ENCODE measurements at places on chromosomes 2 and 18.

- DNase-seq, result no peak
Observed at GRCh38 chr2:160322320-160322719, 122.2 kb upstream of the ITGB6 start.

GRCh38 chr18:36685580-36685979, 143.2 kb downstream of the TPGS2 start:
- DNase-seq, result no peak

DNA sequence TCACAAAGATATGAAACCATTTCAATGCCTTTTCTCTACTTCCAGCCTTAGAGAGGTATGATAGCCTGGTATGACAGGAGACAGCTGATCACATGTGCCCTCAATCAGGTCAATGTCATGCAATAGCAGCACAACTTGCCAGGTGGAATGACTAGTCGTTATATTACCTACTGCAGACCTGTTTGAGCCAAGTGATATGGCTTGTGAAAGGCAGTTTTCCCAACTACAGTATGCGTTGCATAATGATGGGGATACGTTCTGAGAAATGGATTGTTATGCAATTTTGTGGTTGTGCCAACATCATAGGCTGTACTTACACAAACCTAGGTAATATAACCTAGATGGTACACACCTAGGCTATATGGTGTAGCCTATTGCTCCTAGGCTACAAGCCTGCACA, 262.8 kb downstream of the ICOS start:
- no peak for DNase-seq

GRCh38 chr18:12238826-12239225, 15.3 kb upstream of the CIDEA start:
- no peak for DNase-seq

GRCh38 chr18:29309366-29309765, 1132.4 kb upstream of the CDH2 start:
- DNase-seq, result no peak

GRCh38 chr2:34851804-34852203, 1252.7 kb upstream of the FAM98A start:
- DNase-seq, result no peak

DNA sequence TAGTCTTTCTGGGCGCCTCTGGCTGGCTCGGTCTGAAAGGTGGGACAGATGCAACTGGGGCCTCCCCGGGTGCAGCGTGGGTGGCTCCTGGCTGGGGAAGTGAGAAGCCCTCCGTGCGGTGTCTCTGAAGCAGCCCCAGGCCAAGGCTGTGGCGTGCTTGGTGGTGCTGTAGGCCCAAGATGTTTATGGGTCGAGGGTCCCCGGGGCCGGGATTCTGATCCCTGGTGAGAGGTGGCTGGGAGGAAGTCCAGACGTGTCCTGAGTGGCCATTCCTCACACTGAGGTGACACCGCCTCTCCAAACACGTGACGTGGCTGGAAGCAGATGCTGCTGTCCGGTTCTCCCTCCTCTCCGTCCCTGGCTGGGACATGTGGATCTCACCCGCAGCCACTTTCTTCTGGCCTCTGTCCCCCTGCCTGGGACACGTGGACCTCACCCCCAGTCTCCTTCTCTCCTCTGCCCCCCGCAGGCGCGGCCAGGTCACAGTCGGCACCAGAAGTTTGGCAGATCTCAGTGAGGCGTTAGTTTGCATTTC, 12.6 kb downstream of the RTP5 start:
- DNase-seq, result no peak

GRCh38 chr18:4640349-4641012, 185.4 kb upstream of the DLGAP1 start:
- DNase-seq, result no peak

DNA sequence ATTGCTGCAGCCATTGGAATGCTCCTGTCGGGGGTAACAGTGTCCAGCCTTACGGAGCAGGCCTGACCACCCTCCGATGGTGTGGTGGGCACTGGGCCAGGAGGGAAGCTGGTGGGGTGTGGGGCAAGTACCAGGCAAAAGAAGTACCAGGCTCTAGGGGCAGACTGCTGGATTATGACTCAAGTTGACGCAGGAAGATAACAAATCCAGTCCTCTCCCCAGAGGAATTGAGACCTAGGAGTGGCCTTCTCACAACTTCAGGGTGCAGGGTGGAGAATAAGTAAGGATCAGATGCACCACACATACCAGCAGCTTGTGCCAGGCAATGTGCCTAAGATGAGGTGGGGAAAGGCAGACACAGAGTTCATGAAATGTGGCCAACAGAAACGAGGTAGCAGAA, 37.9 kb downstream of the SEMA4F start:
- no peak for DNase-seq

DNA sequence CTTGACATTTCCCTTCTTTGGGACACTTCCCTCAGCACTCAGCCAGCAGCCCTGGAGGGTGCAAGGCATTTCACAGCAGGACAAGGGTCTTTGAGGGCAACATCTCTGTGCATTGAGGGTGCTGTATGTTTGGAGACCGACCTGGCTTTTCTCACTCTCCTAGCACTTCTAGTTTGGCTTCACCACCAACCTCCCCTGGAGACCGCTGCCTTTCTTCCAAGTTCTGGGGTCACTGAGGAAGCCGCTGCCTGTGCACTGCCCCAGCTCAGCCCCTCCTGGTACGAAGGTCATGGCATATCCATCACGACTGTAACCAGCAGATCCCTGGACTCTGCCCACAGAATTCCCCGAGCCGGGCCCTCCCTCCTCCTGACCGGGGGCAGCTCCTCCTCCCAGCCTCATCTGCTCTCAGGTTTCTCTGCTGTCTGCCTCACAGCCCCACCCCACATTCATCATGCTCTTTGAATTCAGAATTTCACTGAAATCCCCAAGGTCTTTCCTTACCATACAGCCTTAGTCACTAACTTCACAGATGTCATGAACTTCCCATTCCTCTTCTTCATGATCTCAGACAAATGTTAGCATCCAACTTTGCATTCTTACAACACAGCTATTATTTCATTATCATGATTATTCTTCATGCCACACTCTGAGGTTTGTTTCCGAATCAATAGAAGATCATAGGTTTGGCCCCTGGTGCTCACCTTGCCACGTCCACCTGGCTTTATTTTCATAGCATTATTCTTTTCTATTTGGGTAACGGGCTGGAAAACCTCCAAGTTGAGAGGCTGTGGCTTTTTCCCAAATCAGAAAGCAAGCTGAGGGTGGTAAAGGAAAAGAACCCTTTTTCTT, 113.0 kb upstream of the COPS8 start:
- no peak for DNase-seq

GRCh38 chr2:99067871-99068625, 73.5 kb upstream of the C2orf15 start:
- DNase-seq, result no peak

GRCh38 chr2:139162456-139162855, 382.3 kb upstream of the NXPH2 start:
- DNase-seq, result no peak

- DNase-seq, result no peak
Observed at GRCh38 chr2:191148791-191149190, 2.0 kb downstream of the STAT4 start.

- DNase-seq, result no peak
Observed at GRCh38 chr2:1222056-1222455, 191.2 kb upstream of the TPO start.

GRCh38 chr2:7956126-7956689, 725.6 kb upstream of the ID2 start:
- DNase-seq, result no peak

DNA sequence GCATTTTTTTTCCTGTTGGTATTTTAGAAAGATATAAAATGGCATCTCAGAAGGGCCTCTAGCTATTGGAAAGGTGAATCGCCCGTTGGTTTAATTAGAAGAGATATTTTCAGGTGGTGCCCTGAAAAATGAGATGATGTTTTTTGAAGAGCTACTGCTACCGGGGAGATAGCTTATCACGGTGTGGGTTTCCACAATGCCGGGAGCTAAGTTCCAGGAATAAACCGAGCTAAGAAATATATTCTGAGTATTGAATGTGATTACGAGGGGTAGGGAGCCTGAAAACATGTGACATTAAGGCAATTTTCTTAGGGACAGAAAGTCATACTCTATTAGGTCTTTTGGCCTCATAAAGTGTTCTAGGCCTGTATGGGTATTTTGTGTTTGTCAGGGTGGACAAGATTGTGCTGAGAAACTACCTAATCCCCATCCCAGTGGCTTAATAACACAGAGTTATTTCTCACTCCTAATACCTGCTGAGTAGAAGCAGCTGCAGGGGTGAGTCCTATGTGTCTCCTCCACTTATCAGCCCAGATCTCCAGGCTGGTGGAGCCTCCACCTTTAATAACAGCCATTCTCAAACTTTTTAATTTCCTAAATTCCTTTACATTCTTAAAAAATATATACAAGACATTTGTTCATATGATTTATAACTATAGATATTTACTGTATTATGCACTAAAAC, 150.2 kb downstream of the LRRTM1 start:
- DNase-seq, result no peak

GRCh38 chr2:169767243-169767888, 31.3 kb upstream of the SSB start:
- DNase-seq, result no peak

DNA sequence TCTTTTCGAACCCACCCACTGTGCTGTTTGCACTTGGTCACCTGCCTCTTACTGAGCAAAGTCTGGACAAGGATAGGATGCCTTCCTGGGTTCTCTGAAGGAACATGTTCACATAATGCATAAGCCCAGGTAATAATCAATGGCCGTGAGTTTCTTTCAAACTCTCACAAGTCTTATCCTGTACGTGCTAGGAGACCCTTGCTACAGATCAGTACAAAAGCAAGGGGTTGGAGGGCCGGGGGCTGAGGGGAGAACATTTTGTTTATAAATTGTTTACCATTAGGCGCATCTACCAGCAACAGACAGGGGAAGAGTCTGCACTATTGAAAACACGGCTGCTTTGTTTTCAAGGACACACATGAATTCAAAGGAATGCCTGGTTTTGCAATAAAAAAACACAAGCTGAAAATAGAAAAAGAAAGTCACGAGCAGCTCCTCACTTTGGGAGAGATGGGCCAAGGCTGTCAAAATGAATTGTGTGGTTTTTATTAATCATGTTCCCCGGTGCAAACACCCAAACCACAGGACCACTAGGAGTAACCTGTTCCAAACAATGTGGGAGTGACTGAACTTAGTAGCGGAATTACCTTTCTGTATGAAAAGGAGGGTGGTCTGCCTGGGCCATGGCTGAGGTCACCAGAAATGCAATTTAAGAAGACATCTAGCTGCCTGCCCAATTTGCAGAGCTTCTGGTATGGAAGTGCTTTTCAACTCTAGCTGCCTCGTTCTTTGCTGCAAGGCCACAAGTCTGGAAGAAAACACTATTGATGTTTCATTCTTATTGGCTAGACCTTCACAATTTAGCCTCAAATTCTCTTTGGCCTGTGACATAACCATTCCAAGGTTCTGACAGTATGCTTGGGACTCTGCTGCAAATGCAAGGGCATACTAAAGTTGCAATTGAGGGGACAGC, 73.5 kb downstream of the CCBE1 start:
- DNase-seq, result no peak

- DNase-seq, result no peak
Observed at GRCh38 chr2:11379558-11379957, 35.1 kb upstream of the ROCK2 start.

- DNase-seq, result no peak
Observed at GRCh38 chr2:46793423-46794416, 121.9 kb downstream of the MCFD2 start.

GRCh38 chr18:66764230-66764629, 160.3 kb upstream of the CDH19 start:
- no peak for DNase-seq

DNA sequence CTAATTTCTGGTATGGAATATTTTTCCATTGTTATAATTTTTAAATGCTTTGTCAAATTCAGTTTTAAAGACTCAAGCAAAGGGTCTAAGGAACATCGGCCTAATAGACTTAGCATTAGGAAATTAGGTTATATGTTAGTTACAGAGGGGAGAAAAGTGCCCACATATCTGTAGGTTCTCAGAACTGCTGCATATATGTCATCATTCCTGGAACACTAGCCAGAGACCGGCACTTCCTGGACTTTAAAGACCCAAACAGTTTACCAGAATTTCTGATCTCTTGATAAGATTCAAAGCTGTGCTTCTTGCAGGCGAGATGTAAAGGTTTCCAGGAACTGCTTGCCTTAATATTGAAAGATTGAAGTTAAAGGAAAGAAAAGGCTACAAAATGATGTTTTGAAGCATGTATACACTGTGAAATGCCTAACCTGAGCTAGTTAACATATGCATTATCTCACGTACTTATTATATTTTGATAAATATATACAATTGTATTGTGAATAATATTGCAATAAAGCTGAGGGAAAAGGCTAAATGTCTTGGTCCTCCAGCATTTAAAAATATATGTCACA, 993.6 kb downstream of the LRP1B start:
- no peak for DNase-seq

DNA sequence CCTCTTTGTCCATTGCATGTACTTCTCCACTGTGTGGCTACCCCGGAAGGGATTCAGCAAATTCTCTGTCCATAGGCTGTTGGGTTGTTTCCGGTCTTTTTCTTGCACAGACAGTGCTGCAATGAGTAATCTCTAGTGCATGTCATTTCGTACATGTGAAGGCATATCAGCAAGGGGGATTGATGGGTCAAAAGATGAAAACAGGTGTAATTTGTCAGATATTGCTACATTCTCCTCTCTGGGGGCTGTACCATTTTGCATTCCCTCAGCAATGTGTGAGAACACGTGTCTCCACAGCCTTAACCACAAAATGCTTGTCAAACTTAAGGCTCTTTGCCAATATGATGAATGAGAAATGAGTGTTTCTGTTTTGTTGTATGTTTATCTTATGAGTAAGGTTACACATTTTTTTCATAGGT, 60.5 kb downstream of the KLHL29 start:
- DNase-seq, result peak; percentile 59

DNA sequence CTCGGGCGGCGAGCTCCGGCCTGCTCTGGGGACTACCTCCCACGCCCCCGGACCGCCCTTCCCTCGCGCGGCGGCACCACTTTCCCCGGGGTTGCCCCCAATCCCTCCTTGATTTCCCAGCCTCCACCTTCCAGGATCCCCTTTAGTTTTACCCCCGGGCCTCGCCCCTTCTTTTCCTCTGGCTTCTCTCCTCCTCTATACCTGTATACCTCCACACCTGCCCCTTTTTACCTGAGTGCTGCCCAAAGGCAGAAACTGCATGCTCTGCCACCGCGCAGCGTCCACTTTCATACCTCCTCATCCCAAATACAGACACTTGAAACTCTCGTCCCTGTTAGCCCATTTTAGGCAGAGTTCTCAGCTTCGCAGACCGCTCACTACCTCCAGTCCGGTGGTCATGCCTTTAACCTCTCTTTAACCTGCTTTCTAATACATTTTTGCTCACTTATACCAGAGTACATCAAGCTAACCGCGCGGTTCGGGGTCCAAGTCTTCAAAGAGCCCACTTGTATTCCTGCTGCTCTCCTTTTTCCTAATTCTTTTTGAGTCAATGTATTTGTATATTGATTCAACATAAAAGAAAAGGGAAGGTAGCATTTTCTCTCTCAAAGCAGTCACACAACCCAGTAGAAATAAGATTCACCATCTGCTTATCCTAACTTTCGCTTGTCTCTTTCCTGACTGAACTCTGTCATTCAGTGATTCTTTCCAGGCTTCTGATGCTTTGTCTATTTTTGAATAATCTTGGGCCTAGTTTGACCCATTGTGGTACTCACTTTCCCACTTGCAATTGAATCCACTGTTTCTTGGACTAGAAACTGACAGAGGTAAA, 901 bp downstream of the SPOPL start:
- no peak for DNase-seq

All from HS-27A (cell line).